Activated B cell treated with CpG ODN at 0.5 μM for 24 hours (primary cell): ENCODE measurements at places on chromosomes 1 and 21. TPM values are rescaled to one million over a fixed set of nuclear protein-coding genes. Genes with fewer than 3 reads are reported as not detected.

The CRABP2 gene
- total RNA-seq = 0.55 and 0.66 TPM in 2 replicates

DNA sequence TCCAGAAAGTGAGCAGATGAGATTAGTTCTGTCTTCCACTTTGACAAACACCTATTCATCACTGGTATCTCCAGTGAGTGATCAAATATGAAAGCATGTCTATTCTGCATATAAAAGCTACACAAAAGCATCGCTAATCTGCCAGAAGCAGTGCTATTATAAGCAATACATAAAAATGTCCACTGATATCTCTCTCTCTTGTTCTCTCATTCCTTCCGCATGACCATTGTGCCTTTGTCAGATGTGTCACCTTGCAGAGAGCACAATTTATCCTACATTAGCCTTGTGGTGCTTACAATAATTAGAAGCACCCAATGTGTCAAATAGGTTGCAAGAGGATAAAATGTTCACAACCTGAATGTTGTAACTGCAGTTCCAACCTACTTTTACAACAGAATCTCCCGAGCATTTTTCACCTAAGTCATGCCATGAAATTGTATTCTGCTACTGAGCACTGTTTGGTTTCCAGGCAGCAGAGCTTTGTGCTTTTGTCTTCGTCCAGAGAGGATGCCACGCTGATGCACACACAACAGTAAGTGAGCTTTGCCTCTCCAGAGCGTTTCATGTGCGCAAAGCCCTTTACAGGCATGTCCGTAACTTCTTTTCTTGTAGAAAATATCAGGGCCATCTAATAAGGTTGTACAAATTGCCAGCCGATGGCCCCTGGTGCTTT, 198.7 kb upstream of the PLD5 start:
- DNase-seq = no peak

DNA sequence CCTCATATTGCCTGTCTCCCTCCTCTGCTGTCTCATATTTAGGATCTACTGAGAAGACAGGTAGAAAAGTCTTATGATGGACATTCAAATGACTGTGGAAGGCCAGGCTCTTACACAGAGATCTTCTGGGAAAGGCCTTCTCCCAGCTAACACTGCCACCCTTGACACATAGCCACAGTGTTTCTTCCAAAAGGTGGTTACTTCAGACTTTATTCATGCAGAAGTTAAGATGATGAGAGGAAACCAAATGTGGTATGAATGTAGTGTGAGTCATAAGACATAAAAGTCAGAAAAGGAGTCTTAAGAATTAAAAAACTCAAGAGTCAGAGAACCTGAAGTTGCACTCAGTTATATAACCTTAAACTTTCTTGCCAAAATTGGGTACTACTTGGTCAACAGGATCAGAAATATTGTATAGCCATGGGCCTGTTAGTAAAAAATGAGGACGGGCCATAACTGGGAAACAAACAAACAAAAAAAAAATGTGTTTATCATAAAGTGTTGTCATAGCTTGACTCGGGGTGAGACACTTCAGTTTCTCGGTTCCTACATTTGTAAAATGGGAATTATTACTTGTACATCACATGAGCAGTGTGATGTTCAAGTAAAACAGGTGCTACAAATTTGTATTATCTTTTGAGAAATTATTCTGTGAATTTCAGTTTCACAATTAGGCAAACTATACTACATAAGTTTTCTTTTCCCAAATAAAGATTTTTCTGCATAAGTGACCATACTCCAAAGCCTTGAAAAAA, 1.2 kb upstream of the DENND1B start:
- no peak for DNase-seq

DNA sequence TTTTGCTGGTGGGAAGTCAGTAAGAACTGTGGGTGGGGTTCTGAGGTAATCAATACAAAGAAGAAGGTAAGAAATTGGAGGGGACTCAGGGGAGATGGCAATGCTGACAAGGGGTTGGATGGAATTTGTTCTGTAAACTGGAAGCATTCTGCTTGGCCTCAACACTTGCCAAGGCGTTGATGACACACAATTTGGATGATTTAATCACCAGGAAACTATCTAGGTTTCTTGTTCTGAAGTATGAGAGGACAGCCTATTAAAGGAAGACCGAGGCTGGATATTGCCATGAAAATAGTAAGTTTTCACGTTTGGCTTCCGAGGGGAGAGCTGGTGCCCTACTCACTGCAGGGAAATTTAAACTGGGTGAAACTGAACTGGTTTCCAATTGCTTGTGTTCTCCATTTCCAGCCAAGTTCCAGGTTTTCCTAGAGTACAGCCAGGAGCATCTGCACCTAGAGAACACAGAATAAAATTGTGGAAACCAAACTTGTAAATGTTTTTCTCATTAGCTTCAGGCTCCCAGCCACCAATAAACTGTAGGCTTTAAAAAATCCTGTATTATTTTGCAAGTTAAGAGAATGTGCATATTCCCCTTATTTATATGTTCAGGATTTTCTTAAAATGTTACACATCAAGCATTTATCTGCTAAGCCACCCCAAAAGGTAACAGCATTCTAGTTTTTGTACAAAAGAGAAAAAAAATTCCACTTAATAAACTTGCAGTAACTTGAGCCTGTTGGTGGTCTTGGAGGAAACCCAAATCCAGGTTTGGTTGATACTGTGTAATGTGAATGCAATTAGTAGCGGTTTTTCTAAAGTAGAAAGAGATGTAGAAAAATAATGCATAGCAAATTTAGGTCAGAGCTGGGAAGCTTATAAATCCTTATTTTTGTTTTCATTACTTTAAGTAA, 53.8 kb downstream of the ROR1 start:
- DNase-seq = no peak

DNA sequence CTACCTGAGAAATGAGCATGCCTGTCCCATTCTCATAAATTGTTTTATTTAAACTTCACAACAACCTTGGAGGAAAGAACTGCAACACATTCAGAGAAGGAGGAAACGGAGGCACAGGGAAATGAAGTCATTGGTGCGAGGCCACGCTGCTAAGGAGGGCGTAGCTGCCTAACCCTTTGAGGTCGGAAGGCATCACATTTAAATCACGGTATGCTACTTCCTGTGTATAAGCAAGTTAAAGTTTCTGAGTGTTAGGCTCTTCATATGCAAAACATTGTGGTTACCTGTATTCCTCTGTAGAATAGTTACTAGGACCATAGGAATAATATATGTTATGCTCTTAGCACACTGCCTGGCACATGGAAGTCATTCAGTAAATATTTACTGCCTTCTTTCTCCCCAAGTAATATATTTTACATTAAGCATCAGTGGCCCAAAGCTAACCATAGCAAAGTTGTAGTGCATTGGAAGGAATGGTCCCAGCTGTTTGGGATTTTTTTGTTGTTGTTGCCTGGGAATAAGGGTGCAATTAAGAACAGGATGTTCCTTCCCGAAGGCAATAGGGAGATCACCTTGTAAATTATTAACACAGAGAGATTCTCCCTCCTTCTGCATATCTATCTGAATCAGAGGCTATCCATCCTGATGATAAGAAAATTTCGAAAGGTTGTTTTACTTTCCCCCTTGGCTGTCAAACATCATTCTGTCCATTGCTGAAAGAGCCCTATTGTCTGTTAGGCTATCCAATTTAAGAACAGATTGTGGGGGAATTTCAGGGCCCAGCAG, 192.2 kb upstream of the C8B start:
- DNase-seq = no peak
